H9 (cell line): ENCODE measurements at places on chromosomes 16 and 17. TPM values are rescaled to one million over a fixed set of nuclear protein-coding genes. Genes with fewer than 3 reads are reported as not detected.

- no peak for DNase-seq
Observed at GRCh38 chr17:9999919-10000695, 95.0 kb upstream of the RCVRN start.

- no peak for DNase-seq
Observed at GRCh38 chr17:75295201-75296158, 6.2 kb upstream of the SLC25A19 start.

DNA sequence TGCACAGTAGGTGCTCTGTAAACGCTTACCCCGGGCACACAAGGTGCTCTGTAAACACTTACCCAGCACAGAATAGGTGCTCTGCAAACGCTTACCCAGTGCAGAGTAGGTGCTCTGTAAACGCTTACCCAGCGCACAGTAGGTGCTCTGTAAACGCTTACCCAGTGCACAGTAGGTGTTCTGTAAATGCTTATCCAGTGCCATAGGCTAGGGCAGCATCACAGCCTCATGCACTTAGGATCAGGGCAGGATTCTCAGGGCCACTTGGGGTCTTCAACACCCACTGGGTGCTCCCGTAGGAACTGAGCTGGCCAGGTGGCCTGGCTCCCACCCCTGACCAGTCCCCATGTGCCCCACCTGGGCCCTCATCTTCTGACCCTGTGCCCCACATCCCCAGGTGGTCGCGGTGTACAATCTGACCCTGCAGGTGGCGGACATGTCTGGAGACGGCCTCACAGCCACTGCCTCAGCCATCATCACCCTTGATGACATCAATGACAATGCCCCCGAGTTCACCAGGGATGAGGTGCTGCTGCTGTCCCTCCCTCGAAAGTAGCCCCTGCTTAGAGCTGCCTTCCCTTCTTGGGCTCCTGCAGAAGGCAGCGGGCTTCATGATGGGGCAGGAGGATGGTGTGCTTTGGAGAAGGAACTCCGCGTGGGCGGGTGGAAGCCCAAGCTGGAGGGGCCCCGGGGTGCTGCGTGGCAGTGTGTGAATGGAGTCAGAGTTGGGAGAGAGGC lies 13.1 kb downstream of the SLC22A31 start:
- DNase-seq: no peak

TRPV3 gene
- total RNA-seq: 0.63 and 1.2 TPM in 2 replicates

ASGR1 gene
- 5.2 and 5.9 TPM in 2 replicates for total RNA-seq
